ENCODE measurements at places on chromosomes 16 and 17.

GRCh38 chr17:73657473-73658116, 13.3 kb upstream of the SDK2 start:
- DNase-seq: no peak

GRCh38 chr17:17985555-17985954, 12.9 kb downstream of the DRC3 start:
- DNase-seq: no peak

DNA sequence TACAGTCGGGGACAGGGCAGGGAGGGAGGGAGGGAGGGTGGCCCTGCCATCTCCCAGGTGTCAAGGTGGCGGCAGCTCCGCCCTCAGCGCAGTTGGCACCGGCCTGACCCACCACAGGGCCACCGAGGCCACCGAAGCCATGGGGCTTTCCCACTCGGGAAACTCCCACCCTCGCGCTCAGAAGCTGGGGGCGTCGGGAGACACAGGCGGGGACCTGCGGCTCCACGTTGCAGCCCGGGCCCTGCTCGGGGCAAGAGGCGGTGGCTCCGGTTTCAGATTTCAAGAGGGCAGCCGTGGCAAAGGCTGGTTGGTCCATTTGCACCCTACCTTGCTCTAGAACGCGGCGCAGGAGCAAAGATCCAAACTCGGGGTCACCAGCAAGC, 544 bp downstream of the CYB561 start:
- DNase-seq: no peak

DNA sequence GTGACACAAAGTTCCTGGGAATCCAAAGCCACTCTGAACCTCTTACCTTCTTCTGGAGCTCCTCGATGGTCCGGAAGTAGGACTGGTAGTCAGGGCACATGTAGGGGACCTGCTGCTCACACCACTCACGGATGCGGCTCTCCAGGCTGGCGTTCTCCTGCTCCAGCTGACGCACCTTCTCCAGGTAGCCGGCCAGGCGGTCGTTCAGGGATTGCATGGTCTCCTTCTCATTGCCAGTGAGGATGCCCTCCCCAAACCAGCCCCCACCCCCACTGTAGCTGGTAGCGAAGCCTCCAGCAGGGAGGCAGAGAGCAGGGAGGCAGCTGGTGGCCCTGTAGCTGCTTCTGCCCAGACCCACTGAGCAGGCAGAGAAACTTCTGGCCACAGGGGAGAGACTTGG, 370 bp downstream of the KRT35 start:
- no peak for DNase-seq

DNA sequence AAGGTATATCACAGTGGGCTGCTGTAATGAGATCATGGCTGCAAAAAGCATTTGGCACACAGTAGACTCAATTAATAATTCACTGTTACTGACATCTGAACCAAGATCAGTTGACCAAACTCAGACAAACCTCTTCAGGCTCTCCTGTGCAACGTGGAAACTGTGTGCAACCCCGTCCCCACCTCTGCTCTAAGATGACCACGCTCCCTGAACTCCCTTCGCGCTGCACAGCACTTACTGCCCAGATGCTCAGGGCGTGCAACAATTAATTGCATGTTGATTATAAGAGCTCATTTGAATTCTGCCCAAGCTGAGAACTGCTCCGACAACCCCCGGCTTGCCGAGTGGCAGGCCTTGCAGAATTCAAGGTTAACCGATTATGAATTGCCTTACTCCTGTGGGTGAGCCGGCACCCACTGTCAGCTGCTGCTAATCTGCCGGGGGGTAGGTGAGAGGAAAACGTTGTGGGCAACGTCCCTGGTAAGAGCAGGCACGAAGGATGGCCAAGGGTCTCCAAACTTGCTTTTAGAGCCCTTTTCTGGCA, 1.3 kb upstream of the GSG1L start:
- DNase-seq: no peak

DNA sequence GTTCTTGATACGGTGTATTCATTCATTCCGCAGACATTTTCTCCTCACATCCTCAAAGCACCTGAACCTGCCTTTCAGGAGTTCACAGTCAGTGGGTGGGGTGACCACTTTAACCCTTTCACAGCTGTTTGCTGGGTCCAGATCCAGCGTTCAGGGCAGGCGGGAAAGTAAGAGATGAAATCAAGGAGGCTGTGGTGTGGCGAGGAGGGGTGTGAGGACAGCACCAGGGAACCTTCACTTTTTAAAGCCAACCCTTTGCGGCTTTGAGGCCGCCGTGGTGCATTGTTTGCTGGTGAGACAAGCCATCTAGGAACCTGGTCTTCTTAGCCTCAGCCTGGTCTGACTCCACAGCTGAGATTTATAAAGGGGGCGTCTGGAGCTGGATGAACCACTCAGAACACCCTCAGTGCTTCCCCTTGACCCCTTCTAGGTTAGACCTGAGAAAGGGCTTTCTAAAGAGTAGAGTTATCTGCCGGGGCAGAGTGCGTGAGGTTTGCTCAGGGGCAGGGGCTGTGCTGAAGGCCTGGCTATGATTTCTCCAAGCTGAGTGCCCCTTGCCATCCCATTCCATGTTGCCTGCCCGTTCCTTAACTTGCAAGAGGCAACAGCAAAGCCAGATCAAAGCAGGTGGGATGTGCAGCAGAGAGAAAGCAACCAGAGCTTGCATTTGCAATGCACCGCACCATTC, 933 bp downstream of the CCR7 start:
- DNase-seq: no peak

- DNase-seq: no peak
Measured at GRCh38 chr16:28188085-28188916, 23.5 kb downstream of the XPO6 start.

DNA sequence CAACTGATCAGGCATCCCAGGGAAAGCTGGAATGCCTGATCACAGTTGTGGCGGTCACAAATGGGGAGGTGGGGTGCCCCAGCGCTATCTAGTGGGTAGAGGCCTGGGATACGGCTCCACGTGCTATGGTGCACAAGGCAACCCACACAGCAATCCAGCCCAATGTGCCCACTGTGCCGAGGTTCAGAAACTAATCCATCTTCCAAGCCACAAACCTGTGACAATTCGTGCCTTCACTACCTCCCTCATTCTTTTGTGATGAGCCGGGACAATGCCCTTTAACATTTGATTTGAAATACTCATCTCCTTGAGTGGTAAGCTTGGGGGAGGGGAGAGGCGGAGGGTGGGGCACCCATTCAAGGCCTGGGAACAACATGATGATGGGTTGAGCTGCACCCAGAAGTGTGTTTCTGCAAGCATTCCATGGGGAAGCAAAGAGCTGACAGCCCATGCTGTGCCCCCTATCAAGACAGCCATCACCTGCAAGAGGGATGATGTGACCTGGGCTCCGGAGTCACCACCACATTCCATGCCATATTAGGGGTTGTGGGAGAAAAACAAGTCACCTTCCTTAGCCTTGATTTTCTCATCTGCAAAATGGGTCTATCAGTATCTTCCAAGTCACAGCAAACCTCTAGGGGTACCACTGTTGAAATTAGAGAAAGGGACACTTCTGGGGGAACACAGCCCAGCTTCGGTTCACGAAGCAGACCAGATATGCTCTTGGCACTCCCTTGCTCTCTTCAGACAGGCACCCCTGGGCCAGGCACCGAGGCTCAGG, 3.7 kb downstream of the ELOB start:
- no peak for DNase-seq

DNA sequence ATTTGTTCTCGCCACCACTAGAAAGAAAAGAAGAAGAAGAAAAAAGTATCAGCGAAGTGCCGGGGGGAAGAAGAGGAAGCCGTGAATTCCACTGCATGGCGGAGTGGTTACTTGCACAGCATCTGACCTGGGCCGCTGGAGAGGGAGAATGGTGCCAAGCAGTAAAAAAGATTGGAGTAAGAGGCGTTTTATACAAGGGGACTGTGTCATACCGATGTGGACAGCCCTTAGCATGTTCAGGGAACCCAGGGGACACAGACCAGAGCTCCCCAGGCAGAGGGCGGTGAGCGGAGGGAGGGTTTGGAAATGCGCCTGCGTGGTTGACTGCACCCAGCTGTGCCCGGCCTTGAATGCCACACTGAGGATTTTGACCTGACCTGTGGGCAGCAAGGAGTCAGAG, 52.8 kb downstream of the PLXDC1 start:
- DNase-seq: no peak

DNA sequence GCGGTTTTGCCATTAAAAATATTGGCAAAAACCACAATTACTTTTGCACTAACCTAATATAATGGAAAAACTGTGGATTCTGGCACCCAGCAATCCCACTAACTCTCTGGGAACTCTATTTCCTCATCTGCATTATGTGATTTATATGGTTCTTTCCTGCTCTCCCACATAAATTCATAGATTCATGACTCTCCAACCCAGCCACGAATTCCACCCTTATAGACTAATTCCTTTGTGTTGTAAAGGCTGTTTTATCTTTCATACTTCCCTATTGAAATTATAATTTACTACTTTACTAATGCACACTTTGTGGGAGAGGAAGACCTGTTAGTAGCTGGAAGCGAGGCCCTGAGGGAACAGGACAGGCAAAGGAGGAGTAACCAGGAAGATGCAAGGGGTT, 88.4 kb upstream of the GNAO1 start:
- no peak for DNase-seq

GRCh38 chr16:10668322-10669045, 26.2 kb downstream of the TEKT5 start:
- DNase-seq: no peak

GRCh38 chr17:73474370-73474988, 162.7 kb upstream of the CDC42EP4 start:
- DNase-seq: no peak

- no peak for DNase-seq
Measured at GRCh38 chr17:82603981-82604448, 44.2 kb downstream of the WDR45B start.

GRCh38 chr17:18344021-18344420, 19.3 kb downstream of the SHMT1 start:
- no peak for DNase-seq

Data from stimulated activated CD8-positive, alpha-beta memory T cell treated with anti-CD3 and anti-CD28 coated beads, Interleukin-4, amount 100 ng/mL, for 1 hour (primary cell).